Stimulated activated CD4-positive, alpha-beta T cell treated with anti-CD3 and anti-CD28 coated beads, TNF-alpha, amount 100 ng/mL, for 24 hours (primary cell): ENCODE measurements at places on chromosomes 16 and 17.

GRCh38 chr16:12320298-12320706 is 343.8 kb downstream of the SNX29 start:
- DNase-seq: no peak

DNA sequence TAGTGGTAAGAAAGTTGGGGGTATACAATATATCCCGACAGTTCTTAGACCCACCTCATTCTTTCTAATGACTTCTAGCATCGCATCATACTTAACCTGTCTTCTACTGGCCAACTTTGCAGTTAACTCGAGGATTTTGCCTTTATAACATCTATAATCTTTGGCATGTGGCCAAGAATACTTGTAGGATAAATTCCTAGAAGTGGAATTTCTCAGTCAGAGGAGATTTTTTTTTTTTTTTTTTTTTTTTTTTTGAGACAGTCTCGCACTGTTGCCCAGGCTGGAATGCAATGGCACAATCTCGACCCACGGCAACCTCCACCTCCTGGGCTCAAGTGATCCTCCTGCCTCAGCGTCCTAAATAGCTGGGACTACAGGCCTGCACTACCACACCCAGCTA is 253.5 kb downstream of the MRTFB start:
- no peak for DNase-seq

DNA sequence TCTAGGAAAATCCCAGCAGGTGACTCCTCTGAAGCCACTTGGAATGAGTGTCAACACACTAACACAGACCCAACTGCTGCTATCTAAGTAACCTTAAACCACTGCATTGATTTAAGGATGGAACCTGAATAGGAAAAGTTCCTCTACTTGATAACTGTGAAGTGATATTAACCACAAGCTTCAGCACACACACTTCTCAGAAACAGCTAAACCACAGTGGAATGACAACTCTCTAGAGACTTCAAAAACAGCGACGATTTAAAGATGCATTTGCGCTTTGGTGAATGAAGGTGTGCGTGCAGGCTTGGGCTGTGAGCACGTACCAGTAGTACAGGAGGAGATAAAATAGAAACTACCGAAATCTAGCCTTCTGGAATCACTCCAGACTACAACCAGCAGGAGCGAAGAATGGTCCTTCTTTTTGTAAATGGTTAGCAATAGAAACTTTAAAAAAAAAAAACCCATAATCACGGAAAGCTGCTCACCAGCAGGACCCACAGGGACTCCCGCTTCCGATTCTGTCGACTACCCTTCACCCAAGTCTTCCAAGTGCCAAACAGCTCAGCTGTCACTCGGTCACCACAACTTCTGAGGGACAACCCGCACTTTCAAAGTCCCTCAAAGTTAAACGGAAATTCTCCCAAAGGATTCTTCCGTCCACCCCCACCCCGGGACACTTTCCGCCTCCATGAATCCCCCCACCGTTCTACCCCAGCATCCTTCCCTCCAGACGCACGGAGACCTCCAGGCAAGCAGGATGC is 137.7 kb upstream of the CORO6 start:
- DNase-seq: peak; percentile 35

DNA sequence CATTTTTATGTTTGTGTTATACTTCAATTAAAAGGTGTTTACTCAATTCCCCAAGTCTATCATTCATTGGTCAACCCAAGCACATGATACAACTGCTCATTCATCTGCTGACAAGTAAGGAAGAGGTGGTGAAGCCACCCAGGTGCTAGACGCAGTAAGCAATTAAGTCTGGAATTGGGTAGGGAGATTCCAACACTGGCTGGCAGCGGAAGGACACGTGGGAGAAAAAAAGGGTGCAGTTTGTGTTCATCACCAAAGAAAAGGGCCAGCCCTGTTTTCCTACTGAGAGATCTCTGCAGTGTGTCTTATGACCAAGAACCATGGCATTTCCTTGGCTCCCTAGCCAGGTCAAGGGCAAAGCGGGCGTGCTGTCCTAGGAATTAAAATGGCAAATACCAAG is 11.8 kb upstream of the ZNF23 start:
- no peak for DNase-seq

DNA sequence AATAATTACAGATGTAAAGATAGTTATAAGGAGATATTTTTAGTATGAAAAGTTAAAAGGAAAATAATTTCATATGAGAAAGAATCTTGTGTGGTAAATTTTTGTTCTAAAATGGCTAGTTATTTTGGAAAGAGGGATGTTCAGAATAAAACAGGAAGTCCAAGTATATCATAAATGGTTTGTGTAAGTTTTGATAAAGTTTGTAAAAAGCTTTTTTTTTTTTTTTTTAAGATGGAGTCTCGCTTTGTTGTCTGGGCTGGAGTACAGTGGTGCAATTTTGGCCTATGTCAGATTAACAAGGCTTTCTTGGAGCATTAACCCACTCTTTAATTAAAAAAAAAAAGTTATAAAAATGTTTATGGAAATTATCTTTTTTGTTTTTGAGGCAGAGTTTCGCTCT is 8.2 kb upstream of the CDK10 start:
- DNase-seq: no peak

DNA sequence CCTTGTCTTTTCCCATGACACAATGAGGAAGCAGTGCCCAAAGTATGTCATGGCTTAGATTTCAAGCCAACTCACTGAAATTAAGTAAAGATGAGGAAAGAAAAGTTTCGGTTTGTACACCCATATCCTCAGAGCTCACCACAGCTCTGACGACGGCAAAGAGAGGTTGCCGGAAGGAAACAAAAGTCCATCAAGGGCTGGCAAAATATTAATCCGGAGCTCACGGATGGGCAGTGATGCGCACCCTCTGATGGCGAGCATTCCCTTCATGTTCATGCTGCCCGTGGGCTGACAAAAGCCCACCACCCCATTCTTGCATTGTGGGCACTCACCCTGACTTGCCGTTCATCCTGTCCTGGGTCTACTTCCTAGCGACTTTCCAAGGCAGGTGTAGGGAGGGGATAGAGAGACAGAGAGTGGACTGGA is 103.1 kb downstream of the SOX9 start:
- DNase-seq: no peak

- no peak for DNase-seq
These were observed 7.6 kb downstream of the RNF166 start for GRCh38 chr16:88698646-88699045.

- DNase-seq: no peak
These were observed 89.0 kb downstream of the SALL1 start for GRCh38 chr16:51062039-51062438.

DNA sequence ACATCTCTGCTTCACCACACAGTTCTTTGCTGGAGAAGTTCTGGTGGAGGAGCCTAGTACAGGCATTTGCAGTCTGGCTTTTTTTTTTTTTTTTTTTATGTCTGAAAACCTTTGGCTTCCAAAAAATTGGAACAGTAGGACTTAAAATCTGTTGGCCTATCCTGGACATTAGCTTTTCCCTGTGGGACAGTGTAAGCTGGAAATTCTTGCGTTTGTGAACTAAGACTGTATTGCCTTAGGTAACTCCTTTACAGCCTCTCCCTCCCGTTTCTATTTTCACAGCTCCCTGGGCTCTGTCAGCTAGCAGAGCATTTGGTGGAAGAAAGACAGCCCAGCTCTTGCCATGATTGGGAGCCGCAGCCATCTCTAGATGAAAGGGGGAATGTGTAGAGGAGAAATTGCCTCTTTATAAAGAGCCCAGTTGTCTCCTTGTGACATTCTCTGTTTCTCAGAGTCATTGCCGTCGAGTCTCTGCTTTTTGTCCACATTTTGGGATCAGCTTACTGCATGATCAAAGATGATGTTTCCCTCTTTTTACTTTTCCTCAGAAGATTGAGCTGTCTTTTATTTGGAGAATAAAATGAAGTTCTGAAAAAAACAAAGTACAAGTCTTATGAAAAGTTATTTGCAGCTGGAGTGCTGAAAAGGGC is 227.5 kb downstream of the SPECC1 start:
- no peak for DNase-seq

DNA sequence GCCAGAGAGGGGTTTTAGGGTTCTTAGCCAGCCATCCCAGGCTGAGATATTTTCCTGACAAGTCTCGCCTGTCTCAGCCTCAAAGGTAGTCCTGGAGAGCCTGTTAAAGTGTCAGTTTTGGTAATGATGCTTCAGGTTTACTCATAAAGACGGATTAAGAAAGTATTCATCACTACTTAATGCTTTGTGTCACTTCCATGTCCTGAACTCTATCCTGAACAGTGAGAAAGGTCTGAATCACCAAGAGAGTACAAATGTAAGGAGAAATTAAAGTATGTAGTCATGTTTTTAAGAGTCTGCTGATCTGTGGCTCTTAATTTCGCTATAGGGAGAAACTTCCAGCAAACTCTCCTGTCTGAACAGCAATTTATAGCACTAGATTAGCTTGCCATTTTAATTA is 14.0 kb downstream of the RPGRIP1L start:
- DNase-seq: no peak

DNA sequence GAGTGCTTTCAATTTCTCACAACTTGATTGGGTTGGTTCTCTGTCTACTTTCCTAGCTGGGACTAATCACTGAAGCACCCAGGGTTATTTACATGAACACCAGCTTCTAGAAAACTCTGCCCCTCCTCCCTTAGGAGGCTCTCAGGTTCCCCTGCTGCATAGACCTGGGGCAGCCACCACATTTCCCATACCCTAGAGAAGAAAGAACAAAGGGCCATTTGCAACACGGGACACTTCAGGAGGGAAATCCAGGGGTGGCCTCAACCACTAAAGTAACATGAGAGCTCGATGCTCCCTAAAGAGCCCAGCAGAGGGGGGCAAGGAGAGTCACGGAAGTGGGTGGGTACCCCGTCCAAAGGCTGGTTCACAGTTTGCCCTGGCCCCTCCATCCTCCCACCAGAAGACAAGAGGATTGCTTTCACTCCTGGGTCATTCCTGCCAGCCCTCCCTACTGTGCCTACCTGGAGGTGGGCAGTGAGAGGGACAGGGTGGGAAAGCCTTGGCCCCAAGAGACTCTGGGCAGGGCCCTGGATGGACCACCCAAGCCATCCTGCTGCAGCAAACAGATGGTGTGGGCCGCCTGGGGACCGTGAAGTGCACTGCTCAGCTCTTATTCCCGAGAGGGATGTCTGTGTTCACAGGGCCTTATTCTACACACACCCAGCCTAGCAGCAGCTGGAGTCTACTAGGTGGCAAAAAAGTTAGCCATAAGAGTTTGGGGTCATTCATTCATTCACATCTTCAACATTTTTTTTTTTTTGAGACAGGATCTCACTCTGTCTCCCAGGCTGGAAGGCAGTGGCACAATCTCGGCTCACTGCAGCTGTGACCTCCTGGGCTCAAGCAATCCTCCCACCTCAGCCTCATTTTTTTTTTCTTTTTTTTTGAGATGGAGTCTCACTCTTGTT is 392.1 kb downstream of the SOX9 start:
- no peak for DNase-seq

DNA sequence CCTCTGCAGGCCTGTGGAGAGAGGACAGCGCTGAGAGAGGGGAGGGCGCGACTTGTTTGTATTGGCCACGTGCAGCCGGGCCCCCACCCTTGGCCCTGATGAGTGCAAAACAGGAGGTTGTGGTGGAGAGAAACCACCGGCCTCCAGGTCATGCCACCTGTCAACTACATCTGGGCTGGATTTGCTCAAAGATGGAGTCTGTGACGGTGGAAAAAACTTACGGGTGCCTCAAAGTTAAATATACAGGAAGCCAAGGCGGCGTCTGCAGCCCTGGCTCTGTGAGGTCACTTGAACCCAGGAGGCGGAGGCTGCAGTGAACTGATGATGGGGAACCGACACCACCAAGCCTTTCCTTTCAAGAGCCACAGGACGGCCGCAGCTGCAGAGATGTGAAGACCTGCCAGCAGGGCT is 15.7 kb downstream of the C16orf74 start:
- no peak for DNase-seq

GRCh38 chr17:57419940-57420550 is 163.7 kb downstream of the MSI2 start:
- no peak for DNase-seq

DNA sequence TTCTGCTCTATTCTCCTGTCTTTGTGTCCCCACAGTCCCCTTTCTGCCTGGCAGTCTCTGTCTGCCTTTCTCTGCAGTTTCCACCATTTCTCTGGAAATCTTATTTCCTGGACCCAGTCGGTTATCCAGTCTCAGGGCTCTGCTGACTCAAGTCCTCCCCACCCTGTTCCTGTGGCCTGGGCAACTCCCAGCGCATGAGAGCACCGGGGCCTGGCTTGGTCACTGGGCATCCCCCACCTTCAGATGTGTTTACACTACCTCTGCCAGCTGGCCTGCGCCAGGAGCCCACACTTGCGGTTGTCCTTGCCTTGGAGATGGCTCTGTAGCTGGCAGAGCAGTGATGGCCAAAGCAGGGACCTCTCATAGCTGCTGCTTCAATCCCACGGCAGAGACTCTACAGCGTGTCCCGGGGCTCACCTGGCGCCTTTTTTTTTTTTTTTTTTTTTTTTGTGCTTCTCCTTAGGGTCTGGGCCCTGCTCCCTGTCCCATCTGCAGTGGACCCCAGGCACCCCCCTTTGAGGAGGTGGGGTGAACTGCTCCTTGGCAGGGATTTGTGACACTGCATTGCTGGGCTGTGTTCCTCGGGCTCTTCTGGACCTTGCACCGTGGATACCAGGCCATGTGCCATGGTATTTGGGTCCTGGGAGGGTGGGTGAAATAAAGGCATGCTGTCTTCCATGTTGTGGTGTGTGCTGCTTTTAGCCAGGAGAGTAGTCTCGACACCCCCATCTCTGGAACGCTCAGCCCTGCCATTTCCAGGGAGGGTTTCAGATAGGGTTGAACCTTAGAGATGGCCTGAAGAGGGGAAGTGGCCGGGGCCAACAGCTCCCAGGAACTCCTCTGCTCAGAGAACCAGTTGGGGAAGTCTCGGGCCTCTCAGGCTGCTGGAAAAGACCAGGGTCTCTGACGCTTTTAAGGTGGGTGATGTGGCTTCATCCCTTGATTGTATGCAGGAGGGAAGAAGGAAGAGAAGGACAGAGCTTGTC is 17.5 kb downstream of the GUCY2D start:
- DNase-seq: no peak

DNA sequence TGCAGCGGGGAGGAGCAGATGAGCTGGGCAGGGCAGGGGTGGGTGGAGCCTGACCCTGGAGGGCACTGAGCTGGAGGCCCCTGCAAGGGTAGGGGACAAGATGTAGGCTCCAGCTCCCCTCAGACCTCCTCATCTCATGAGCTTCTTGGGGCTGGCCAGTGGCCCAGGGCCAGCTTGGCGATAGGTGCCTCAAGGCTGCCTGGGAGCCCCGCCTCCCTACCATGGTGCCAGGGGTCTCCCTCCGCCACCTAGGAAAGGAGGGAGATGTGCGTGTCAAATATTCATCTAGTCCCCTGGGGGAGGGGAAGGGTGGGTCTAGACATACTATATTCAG is 3.9 kb downstream of the HIRIP3 start:
- DNase-seq: no peak

DNA sequence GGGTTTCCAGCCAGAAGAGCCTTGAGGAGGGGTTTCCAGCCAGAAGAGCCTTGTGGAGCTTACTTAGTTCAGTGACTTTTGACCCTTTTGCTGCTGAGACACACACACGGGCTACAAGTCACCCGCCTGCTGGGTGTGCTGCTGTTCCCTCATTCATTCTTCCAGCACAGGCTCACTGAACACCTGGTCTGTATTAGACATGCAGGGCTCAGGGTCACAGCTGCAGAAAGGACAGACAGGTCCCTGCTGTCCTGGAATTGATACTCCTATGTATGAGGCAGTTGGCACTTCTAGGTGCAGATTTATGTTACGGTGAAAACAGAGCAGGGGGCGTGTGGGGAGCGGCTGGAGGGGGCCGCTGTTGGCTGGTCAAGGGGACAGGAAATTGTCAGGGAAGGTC is 6.8 kb downstream of the CACNG4 start:
- DNase-seq: no peak

GRCh38 chr16:88329726-88330700 is 52.7 kb upstream of the ZNF469 start:
- no peak for DNase-seq

GRCh38 chr17:82804442-82805191 is 35.2 kb downstream of the ZNF750 start:
- DNase-seq: no peak

GRCh38 chr17:73614256-73614655 is 30.0 kb downstream of the SDK2 start:
- DNase-seq: no peak
